Transverse colon (tissue), 4 donors: ENCODE measurements at places on chromosomes 5 and 9. TPM values are rescaled to one million over a fixed set of nuclear protein-coding genes. Genes with fewer than 3 reads are reported as not detected.

DNA sequence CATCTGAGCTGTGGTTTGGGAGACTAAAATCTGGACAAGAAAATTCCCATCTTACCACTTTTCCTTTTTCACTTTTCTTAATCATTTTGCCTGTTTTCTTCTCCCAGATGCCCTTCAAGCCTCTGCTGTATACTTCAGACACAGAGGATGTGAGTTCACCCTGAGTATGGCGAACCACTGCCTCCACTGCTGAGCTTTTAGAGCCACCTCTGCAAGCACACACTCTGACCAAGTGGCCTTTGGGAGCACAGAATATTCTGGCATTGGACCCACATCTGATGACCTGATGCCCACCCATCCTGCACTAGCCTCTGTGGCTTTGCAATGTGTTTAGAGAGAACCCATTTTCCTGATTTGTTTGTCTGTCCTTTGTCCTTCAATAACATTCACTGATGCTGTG is 32.5 kb downstream of the TERT start:
- no peaks in the 10 kb centered on the region for H3K27me3 ChIP-seq
- no peaks in the 10 kb centered on the region for H3K4me1 ChIP-seq
- H3K4me3 ChIP-seq = no peak overlapping the region
- H3K36me3 ChIP-seq = no peaks in the 10 kb centered on the region

GRCh38 chr9:127754099-127755060 is 19.3 kb upstream of the TOR2A start:
- H3K4me1 ChIP-seq = peaks cover 3% of the 10 kb centered on the region
- H3K4me3 ChIP-seq = no peak overlapping the region
- DNase-seq = no peak
- peaks cover 54% of the 10 kb centered on the region for H3K27me3 ChIP-seq
- no peaks in the 10 kb centered on the region for H3K36me3 ChIP-seq

TXNDC15 gene
- 26.3 TPM for total RNA-seq

ZER1 gene
- 116 TPM for total RNA-seq
